ENCODE measurements at places on chromosomes 6 and 20. TPM values are rescaled to one million over a fixed set of nuclear protein-coding genes. Genes with fewer than 3 reads are reported as not detected.

OXT gene
- total RNA-seq: not detected

GABBR1 gene
- 43.4 TPM for total RNA-seq

CST4 gene
- total RNA-seq: not detected

KCTD20 gene
- 23.7 TPM for total RNA-seq

PNPLA1 gene
- 0.10 TPM for total RNA-seq

ULBP1 gene
- total RNA-seq: 12.4 TPM

DLK2 gene
- 1.6 TPM for total RNA-seq

ECT2L gene
- total RNA-seq: not detected

DST gene
- 144 TPM for total RNA-seq

BHLHE23 gene
- total RNA-seq: not detected

HLA-DMB gene
- 3.3 TPM for total RNA-seq

NR2E1 gene
- not detected for total RNA-seq

MUC21 gene
- not detected for total RNA-seq

RHAG gene
- total RNA-seq: 0.57 TPM

ASXL1 gene
- total RNA-seq: 52.2 TPM

MCHR2 gene
- total RNA-seq: not detected

FHL5 gene
- not detected for total RNA-seq

CLDN20 gene
- not detected for total RNA-seq

LRFN2 gene
- total RNA-seq: not detected

MAPK14 gene
- 34.2 TPM for total RNA-seq

FLRT3 gene
- 1.5 TPM for total RNA-seq

CLPSL2 gene
- 1.7 TPM for total RNA-seq

SIRPB2 gene
- not detected for total RNA-seq

DLL1 gene
- 5.3 TPM for total RNA-seq

EIF6 gene
- 209 TPM for total RNA-seq

C6orf15 gene
- not detected for total RNA-seq

MYT1 gene
- 7.1 TPM for total RNA-seq

CDH22 gene
- total RNA-seq: 1.8 TPM

MPC1 gene
- total RNA-seq: 15.9 TPM

LY6G5C gene
- total RNA-seq: 1.7 TPM

NKX2-4 gene
- total RNA-seq: not detected

ADTRP gene
- total RNA-seq: 0.86 TPM

LHFPL5 gene
- total RNA-seq: 0.71 TPM

FANCE gene
- 16.1 TPM for total RNA-seq

ATP6V1G2 gene
- total RNA-seq: 1.8 TPM

PHACTR3 gene
- total RNA-seq: not detected

Data from HCT116 (cell line).